ENCODE measurements at places on chromosomes 2 and 18.

GRCh38 chr2:241381872-241382271 lies 25.8 kb downstream of the FARP2 start:
- no peak for DNase-seq

DNA sequence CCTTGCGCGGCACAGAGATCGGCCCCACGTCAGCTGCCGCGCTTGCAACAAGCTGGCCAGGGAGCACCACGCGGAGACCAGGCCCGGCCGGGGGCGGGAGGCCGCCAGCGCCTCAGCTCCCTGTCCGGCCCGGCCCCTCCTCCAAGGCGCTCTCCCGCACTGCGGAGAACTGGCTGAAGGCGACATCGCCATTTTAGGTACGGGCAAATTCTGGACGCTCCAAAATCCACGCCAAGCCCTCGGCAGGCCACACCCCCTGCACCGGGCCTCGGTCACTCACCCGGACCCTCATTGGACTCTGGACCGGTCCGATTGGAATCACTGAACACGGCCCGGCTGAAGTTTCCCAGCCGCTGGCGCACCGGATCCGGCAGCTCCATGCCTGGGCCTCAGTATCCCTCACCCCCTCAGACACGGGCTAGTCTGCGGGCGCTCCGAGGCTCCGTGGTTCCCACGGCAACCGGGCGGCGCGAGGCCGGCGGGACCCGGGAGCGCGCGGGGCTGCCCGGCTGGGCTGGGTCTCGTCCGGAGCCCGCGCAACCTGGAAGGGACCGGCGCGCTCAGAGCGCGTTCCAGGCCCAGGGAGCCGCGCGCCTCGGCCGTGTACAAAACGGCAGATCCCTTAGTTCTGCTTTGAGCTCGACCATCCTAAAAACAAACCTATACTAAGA lies at the start of gene TMEM17:
Gene TMEM17 (minus strand): TSS at position 446 of the 671 bp plus-strand sequence. CDS start 66 bp downstream, at position 380.
- peak; percentile 49 for DNase-seq

DNA sequence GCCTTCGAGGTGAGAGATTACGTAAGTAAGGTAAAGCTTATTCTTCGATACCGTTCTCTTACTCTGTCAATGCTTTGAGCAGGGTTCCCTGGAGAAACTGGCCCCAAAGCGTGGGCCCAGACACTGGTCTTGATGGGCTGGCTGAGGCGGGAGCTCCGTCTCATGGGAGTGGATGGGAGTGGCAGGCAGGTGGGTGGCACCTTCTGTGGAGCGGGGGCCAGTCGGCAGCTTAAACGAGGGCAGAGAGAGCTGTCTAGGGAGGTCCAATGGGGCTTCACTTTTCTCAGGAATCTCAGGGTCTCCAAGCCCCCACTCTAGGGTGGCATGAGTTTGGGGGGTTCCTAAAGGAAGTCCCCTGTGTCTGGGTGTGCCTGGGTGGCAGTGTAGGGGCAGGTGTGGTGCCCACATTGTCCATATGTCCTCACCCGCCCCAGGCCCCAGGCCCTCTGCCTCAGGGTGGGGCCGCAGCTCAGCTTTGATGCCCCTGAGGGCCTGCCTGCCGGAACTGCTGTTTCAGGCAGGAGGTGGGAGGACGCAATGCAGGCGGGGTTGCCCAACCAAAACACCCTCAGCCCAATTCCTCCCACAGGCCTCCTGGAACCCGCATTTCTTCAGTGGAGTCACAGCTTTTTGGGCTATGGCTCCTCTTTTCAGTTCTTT lies 32.5 kb upstream of the FOSL2 start:
- DNase-seq, result no peak

- no peak for DNase-seq
Measured at GRCh38 chr2:10878268-10878915, 33.3 kb upstream of the KCNF1 start.

DNA sequence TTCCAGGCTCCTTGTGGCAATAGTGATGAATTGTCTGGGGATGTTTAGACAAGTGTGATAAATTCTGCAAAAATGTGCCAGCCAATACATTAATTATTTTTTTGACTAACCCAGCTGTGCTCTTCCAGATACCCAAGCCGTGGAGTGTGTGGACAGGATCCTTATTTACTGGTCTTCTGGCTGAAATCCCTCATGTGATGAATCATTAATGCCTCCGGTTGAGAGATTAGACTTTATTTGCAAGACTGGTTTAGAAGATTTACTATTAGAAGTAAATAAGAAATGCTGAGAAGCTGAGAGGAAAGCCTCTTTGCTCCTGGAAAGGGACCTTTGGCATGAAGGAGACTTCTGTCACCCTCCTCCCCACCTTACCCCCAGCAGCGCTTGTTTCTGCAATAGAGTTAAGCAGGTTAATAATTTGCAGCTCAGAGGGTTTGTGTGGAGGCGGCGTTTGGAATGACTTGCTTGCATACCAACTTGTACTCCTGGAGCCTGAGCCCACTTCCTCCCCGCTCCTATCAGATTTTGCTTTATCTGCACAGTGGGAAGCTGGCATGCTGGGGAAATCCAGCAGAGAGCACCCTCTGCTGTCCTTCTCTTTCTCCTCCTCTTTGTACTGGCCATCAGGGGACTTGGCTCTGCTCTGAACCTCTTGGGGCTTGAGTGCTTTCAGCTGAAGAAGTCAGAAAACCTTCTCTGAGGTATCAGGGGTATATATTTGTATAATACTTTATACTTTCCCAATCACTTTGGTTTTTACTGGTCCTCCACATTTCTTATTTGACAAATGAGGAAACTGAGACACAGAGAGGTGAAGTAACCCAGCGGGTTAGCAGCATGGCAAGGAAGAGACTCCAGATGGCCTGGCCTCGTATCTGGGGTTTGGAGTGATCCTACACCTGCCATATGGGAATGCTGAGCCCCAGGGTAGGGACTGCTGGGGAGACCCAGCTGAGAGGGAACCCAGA lies 16.3 kb downstream of the SLC3A1 start:
- peak; percentile 74 for DNase-seq

- no peak for DNase-seq
Measured at GRCh38 chr2:96747061-96747617, 7.3 kb upstream of the LMAN2L start.

DNA sequence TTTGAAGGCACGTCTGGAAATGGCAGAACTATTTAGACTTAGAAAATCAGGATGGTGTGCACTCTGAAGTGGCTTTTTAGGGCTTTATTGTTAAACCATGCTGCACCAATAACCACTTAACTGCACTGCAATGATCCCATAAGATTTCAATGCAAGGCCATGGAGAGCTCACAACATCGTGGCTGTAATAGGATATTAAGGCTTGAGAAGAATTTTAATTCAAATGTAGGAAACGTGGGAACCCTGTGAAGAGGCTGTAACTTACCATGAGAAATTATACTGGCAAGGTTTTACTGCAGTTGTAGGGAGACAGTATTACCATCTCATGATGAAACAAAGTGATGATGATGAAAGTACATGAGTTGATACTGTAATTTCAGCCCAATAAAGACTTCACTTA lies 242.5 kb downstream of the AFF3 start:
- no peak for DNase-seq

- no peak for DNase-seq
Measured at GRCh38 chr2:208101716-208102631, 22.4 kb downstream of the CRYGD start.

GRCh38 chr2:234816491-234816890 lies 135.3 kb upstream of the SH3BP4 start:
- no peak for DNase-seq

DNA sequence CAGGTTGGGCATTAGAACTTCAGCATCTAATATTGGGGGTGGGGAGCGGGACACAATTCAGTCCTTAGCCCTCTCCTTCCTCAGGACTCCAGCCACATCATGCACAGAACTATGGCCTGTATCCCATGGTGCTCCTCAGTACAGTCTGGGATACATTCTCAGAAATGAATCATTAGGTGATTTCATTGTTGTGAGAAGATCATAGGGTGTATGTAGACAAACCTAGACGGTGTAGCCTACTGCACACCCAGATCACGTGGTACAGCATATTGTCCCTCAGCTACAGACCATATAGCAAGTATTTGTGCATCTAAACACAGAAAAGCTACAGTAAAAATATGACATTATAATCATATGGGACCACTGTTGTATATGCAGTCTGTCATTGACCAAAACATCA lies 23.2 kb upstream of the IMP4 start:
- no peak for DNase-seq

DNA sequence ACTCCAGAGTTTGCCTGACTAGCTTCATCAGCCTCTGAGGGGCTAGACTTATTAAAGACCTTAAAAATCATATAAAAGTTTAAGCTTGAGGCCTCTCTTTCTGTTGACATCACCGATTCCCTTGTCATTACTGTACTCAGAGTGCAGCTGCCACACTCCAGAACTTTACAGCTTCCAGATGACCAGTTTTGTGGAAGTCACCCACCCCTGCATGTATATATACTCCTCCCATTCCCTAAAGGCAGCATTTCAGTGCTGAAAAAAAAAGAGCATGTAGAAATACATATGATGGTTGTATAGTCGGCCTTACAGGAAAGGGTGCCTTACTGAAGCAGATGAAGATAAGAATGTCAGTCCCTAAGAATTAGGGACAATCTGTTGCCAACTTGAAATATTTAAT lies 117.3 kb downstream of the FEZ2 start:
- no peak for DNase-seq

- no peak for DNase-seq
Measured at GRCh38 chr2:85585781-85586105, 1.5 kb downstream of the VAMP5 start.

DNA sequence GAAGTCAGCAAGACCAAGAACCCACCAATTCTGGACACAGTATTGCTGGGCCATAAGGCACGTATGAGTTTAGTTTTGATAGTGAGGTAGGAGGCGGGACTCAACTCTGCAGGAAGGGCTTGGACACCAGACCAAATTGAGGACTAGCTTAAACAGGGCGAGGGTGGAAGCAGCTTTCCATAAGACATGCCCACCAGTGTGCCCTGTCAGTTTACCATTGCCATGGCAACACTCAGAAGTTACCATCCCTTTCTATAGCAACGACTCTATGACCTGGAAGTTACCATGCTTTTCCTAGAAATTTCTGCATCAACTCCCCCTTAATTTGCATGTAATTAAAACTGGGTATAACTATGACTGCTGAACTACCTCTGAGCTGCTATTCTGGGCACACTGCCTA lies 2.8 kb downstream of the M1AP start:
- DNase-seq, result no peak

GRCh38 chr2:71608034-71608433 lies 154.7 kb downstream of the DYSF start:
- no peak for DNase-seq

DNA sequence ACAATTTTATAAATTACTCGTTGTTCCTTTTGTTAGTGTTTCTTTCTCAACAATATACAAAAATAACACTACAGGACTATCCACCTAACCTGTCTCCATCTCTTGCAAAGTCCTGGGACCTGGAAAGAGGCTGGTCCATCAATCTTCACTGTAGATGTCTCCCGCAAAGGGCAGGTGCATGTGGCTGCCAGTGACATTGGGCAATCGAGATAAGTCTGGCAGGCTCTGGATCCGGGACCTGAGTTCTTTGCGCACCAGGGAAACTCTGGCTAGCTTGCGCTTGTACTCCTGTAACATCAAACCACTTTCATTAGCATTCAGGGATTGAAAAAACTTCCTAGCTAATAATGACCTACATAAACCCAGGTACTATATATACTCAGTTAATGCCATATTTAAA lies 20.5 kb downstream of the RMP24 start:
- no peak for DNase-seq

- no peak for DNase-seq
Measured at GRCh38 chr18:12074736-12075135, 18.9 kb upstream of the ANKRD62 start.

- no peak for DNase-seq
Measured at GRCh38 chr18:41543815-41544214, 411.2 kb upstream of the PIK3C3 start.

DNA sequence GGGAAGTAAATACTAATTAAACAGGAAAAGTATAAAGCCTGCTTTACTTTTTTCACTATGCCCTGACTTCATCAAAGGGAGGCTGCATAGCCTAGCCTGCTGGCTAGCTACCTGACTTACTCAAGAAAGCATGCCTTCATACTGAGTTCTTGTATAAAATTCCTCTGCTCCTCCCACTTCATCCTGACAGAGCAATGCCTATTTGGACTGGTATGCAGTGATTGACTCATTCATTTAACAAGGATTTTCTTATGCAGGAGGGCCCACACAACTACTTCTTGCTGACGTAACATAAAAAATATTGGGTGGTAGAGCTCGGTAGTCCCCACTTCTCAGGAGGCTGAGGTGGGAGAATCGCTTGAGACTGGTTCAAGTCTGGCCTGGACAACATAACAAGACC lies 70.5 kb downstream of the PRPF40A start:
- DNase-seq, result no peak

- DNase-seq, result no peak
Measured at GRCh38 chr2:127620866-127621265, 25.1 kb upstream of the GPR17 start.

GRCh38 chr2:162430323-162430722 lies 86.4 kb downstream of the GCA start:
- no peak for DNase-seq

DNA sequence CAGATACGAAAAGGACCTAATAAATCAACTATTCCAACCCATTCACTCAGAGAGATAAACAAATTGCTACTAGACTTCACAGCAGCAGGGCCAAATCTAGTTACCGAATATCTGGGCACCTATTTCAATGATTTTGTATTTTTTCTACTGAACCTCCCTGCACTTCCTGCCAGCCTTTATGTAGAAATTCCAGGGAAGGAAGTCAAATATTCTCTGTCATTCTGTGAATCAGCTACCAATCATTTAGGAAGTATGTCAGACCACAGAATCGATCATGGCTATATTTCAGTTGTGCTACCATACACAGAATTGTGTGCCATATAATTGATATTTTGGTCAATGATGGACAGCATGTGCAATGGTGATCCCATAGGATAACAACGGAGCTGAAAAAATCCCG lies 109.6 kb upstream of the SPOPL start:
- no peak for DNase-seq

GRCh38 chr2:191957996-191958860 lies 111.3 kb upstream of the CAVIN2 start:
- DNase-seq, result no peak

DNA sequence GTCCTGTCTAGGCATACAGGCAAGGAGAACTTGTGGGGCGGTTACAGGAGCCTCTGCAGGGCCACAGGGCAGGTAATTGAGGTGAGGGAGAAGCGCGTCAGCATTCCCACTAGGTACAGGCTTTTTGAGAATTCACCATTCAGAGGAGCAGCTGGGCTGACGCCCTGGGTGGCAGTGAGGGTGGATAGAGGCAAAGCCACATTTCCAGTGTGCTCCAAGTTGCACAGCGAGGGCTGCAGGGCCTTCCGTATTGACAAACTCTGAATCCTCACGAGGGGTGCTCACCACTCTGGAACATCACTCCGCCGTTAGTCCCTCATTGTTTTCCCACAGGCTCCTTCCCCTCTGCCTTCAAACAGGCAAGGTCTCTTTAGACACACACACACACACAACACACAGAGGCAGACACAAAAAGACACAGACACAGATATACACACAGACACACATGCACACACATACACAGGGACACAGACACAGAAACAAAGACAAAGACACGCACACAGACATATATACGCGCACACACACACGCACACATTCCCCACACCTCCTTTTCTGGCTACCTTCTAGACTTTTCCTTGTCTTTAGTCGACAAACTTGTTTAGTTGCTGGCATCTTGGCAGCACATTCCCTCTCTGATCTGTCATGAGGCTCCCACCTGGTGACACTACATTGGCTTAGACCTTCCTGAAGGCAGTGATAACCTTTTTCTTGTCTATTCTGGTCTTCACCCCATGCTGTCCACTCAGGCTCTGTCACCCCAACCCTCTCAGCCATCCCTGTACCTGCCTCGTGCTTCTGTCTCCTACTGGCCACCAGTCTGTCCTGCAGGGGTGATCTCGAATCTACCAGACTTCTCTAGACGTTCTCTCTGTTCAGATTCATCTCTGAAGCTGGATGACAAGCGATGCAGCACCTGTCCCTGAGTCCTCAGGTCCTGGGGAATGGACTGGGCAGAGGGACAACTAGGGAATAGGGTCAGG lies 136.8 kb downstream of the ALPK2 start:
- DNase-seq, result no peak

Measured in NCI-H524 treated with DMSO at 0.1 percent for 48 hours (cell line).